Naive thymus-derived CD8-positive, alpha-beta T cell (primary cell): ENCODE measurements at places on chromosomes 12 and 14. TPM values are rescaled to one million over a fixed set of nuclear protein-coding genes. Genes with fewer than 3 reads are reported as not detected.

Gene SIX4
- polyA plus RNA-seq = not detected

DNA sequence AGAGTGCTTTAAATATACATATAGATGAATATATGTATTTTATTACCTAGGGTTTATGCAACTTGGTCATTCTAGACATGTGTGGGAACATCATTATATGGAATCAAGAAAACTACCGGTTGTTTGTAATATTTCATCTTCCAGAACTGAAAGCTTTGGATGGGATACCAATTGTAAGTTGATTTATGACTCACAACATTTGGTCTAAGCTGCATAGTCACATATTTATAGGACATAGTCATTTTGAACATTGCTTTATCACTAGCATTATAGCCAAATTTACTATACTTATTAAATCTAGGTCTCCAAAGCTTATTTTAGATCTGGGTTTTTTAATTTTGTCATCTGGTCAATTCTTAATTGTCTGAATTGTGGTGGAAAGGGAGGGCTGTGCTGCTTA, 83.7 kb upstream of the PCNX4 start:
- no peak for DNase-seq

- DNase-seq = no peak
Observed at GRCh38 chr12:95874452-95874851, 15.7 kb downstream of the SNRPF start.

- no peak for DNase-seq
Observed at GRCh38 chr12:28242129-28242495, 51.9 kb downstream of the CCDC91 start.

DNA sequence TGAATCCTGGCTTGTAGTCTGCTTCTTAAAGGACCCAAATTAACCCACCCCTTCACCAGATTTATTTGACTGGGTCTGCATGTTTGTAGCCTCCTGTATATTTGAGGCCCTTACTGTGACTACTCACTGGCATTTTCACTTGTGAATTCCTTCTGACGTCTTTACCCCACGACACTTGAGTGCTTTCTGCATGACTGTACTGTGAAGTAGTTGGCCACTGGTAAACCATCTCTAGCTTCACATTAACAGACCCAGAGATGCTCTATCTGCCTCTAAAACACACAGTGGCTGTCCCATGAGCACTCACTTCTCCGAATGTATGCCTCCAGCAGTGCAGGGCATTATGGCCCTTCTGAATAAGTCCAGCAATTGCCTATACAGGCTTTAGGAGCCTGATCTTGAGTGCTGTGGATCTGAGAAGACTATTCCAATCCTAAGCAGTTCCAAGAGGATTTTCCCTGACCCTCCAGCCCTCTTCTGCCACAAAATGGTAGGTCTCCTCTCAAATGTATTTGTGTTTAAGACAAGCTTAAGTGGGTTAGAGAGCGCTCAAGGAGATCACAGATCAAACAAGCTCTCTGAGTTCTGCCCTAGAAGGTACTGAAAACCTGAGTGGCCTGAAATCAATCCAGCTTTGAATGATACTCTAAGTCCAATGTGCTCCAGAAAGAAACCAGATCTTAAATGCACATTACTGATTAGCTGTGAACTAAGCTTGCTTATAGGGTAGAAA, 534.7 kb downstream of the RPS29 start:
- no peak for DNase-seq

DNA sequence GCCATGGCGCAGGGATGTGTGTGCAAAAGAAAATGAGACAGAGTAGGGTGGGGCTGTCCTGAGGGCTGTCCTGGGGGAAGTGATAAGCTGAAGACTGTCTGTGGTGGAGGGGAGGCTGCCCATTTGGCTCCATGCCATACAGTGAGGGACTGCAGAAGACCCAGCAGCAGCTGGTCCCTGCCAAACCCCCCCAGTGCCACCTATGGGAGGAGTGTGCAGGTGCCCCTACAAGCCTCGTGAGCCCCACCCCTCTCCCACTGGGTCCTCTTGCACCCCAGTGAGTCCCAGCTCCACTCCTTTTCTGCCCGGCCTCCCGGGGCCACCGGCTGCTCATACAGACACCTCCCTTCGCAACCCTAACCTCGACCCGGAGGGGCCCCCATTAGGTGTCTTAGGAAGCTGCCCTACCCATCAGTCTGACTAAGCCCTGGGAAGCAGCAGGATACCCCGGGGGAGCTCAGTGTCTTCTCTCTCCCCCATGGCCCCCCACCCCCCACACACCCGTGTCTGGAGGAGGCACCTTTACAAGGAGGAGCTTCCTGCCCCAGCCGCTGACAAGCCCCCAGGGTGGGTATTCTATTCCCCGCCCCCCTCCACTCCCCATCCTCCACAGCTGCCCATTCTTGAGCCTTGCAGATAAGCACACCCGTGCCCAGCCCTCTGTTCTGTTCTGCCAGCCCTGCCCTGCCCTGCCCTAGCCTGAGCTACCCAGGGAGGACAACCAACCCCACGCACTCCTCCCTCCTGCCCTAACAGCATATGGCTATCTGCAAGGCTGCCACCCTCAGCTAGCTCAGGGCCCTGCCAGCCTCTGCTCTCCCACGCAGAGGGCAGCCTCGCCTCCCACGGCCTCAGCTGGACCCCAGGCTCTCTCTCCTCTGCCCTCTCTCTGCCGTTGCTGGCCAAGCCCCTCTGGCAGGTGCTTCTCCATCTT, 41.9 kb downstream of the SLC6A12 start:
- no peak for DNase-seq

Gene C12orf75
- 130 TPM for polyA plus RNA-seq

Gene NOVA1
- not detected for polyA plus RNA-seq

DNA sequence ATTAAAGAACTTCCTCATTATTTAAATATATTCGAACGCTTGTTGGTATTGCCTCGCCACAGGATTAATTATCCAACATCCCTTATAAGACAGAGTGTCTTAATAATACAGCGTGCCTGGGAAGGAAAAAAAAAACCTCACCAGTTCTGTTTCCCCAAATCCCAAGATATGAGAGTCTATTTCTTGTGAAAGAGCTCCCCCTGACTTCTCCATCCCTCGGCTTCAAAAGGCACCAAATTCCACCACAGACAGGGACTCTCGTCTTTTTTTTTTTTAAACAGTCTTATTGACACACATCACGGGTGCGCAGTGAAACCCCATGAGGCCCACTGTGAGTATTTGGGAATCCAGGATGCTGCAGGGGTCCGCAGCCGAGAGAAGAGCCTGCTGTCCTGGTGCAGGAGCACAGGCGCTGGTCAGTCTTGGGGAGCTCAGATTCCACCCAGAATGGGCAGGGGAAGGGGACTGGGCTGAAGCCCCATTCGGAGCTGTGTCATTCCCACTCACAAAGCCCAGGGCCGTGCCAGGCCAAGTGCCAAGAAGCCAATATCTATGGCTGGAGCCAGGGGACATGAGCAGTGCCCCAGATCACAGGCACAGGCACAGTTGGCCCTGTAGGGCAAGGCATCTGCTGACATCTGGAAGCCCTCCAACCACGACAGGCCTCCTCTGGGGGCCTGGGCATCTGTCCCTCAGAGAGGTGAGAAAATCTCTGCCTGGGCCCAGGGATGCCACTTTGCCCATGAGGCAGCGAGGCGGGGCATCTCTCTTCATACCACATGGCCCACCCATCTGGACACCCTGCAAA, 71.9 kb downstream of the BCL11B start:
- no peak for DNase-seq

DNA sequence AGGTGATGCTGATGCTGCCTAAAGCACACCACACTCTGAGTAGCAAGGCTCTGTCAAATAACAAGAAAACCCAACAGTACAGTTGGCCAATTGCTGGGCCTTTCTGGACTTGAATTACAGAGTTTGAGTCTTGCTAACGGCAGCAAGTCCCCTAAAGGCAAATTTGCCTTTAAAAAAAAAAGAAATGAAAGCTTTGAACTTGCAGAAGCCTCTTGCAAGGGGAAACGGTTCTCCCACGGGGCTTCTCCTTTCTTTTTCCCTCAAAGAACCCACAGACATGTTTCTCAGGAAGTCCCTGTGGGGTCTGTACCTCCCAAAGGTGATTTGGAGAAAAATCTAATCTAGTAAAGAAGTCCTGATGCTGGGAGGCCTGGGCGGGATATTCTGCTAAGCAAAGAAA, 191.3 kb upstream of the MYL2 start:
- no peak for DNase-seq

- no peak for DNase-seq
Observed at GRCh38 chr12:19710811-19711793, 271.8 kb downstream of the AEBP2 start.
